Natural killer cell (primary cell): ENCODE measurements at places on chromosomes 1 and 21.

- DNase-seq = no peak
Observed at GRCh38 chr1:182260516-182260915, 131.1 kb downstream of the GLUL start.

- DNase-seq = no peak
Observed at GRCh38 chr1:104733866-104734265, 984.2 kb downstream of the AMY1C start.

DNA sequence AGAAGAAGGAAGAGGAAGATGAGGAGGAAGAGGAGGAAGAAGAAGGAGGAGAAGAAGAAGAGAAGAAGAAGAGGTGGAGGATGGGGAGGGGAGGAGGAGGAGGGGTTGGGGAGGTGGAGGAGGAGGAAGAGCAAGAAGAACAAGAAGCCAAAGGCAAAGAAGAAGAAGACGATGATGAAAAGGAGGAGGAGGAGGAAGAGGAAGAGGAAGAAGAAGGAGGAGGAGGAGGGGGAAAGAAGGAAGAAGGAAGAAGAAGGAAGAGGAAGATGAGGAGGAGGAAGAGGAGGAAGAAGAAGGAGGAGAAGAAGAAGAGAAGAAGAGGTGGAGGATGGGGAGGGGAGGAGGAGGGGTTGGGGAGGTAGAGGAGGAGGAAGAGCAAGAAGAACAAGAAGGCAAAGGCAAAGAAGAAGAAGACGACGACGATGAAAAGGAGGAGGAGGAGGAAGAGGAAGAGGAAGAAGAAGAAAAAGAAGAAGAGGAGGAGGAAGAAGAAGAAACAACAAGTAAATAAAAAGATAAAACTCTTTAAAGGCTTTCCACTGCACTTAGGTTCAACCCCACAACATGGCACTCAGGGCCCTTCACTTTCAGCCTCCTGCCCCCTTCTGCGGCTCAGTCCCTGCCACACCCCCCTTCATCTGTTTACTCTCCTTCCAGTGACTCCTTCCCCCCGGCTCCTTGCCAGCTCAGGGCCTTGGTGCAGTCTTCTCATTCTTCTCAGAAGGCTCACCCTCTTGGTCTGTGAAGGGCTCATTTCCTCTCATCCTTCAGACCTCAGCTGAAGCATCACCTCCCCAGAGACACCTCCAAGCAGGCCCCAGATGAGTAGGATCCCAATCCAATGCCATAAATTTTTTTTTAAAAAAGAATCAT is 114.0 kb downstream of the KCNN3 start:
- no peak for DNase-seq

GRCh38 chr1:149917571-149918144 is at the start of gene SV2A:
SV2A (minus strand) TSS chr1:149917844; CDS start chr1:149913840, 4,004 bp downstream.
- no peak for DNase-seq

DNA sequence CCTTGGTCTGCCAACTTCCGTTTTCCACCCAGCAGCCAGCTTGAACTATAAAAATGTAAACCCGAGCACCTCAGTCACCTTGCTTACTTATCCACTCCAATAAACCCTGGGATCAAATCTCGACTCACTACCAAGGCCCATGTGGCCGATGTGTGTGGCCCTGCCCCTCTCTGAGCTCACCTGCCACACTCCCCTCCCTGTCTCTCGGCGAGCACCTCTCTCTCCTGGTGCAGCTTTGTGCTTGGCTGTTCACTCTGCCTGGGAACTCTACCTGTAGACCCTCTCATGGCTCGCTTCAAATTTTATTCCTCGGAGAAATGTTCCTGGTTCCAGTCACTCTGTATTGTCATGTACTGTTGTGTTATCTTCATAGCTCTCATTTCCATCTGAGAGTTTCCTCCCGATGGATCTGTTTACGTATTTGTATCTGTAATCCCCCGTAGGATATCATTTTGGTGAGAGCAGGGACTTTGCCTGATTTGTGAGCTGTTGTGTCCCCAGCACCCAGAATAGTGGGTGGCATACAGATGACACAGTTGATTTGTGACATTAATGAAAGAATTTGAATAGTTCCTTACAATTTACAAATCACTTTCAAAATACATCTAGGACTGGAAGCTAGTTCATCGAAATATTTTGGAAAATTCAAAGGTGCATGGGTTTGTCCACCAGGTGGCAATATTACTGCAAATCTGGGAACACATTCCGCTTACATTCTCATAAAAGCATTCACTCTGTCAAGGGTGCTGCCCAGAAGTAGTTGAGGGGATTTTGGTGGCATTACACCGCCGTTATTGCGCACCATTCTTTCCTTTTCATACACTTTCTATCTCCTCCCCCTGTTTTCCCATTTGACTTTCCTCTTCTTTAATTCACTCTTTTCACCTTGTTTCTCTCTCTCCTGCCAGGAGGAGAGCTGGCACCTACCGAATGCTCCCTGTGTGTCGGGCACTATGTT is 95.3 kb downstream of the ABCA4 start:
- peak; percentile 47 for DNase-seq

GRCh38 chr1:159088546-159089183 is 12.1 kb upstream of the AIM2 start:
- DNase-seq = no peak
